ENCODE measurements at places on chromosomes 6 and 20. TPM values are rescaled to one million over a fixed set of nuclear protein-coding genes. Genes with fewer than 3 reads are reported as not detected.

DNA sequence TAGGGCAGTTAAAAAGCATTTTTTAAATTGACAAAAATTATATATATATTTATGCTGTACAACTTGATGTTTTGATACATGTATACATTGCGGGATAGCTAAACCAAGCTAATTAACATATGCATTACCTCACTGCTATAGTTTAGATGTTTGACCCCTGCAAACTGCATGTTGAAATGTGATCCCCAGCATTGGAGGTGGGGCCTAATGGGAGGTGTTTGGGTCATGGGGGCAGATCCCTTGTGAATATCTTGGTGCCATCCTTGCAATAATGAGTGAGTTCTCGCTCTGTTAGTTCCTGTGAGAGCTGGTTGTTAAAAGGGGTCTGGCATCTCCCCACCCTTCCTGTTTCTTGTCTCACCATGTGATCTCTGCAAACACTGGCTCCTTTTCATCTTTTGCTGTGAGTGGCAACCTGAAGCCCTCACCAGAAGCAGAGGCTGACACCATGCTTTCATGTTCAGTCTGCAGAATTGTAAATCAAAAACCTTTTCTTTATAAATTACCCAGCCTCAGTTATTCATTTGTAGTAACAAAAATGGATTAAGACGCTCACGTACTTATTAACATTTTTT, 111.8 kb downstream of the MCHR2 start:
- no peak for DNase-seq

SLA2 gene
- 0.21 TPM for total RNA-seq

DNA sequence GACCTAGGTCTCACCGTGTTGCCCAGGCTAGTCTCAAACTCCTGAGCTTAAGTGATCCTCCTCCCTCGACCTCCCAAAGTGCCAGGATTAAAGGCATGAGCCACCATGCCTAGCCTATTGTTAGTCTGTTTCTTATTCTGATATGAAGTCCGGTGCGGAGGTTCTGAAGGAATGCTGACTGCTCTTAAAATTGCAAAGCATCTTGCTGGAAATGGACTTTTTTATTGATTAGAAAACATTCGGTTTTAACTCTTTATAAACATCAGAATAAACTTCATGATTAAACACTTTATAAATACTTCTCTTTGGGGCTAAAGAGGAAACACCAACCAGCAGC, 3.2 kb downstream of the TNFAIP3 start:
- DNase-seq = no peak

RCAN2 gene
- 10.8 TPM for total RNA-seq

DNA sequence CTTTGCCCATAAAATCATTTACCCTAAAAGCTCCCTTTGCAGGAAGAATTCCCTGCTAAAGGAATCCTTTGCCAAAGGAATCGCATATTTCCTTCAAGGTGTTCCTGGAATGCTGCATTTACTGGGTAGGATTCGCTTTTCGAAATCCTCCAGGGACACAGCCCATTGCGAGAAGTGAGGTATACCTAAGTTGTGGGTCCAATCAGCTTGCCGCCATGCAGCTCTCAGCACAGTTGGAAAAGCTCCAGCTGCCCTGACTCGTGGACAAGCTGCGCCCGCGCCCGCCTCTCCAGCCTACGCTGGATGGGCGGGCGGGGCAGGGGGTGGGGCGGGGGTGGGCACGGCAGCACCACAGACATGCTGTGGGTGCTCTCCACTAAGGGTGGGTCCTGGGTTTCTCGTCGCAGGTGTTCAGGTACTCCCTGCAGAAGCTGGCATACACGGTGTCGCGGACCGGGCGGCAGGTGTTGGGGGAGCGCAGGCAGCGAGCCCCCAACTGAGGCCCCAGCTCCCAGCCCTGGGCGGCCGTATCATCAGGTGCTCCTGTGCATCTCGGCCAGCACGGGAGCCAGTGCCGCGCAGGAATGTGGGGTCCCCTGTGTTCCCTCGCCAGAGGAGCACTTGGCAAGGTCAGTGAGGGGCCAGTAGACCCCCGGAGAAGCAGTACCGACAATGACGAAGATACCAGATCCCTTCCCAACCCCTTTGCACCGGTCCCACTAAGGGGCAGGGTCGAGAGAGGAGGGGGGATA, 1.4 kb downstream of the NNAT start:
- peak; percentile 94 for DNase-seq
